CD4-positive, alpha-beta T cell treated with Interleukin-15 for 4 hours (primary cell): ENCODE measurements at places on chromosomes 2 and 18.

- DNase-seq, result no peak
Measured at GRCh38 chr18:47936952-47937351, 6.5 kb upstream of the SMAD2 start.

DNA sequence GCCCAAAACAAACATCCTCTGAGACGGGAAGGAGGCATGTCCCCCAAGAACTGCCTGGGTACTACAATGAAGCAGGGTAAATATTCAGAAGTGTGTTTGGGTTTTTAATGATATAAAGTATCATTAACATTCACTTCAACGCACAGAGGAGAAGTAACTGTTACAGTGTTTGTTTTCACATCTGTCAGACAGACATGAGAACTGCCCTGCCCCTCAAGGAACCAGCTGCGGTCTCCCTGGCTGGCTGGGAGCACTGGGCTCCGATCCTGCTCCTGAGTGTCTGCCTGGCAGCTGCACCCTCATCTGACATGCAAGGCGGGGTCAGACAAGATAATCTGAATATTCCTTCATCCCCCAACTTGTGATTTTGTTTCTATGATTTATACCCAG is 75.6 kb downstream of the MBP start:
- DNase-seq, result no peak

DNA sequence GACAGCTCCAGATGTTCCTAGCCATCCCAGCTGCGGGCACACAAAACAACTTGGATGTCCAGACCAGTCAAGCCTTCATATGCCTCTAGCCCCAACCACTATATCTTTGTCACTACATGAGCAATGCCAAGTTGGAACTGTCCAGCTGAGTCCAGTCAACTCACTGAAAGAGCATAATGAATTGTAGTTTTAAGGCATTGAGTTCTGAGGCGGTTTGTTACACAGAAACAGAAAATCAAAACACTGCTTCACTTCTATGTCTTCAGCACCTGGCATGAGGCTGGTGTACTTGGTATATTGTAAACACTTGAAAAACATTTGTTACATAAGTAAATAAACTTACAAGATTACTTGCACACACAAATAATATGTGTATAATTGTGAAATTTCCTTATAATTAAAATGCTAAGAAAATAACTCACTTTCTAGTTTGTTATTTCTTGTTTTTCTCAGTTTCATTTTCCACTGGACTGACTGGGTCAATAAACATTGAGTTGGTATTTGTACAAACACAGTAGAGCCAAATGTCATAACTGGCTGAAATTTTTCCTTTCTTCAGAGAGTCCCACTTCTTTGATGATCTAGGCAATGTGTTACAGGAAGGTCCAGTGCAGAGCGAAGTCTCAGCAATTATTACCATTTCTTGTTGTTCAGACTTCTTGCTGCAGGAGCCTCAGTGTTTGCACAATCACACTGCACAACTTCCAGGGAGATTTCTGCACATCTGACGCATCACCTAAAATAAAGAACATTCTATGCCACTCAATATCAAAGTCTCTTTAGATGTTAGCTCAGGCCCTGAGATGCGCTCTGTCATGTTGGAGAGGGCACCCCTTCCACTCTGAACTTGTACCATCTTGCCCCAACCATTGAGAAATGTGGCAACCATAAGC is 38.2 kb upstream of the DPP4 start:
- DNase-seq, result no peak

- no peak for DNase-seq
Measured at GRCh38 chr2:182228073-182228473, 198.8 kb downstream of the PDE1A start.

- DNase-seq, result no peak
Measured at GRCh38 chr2:134716721-134717243, 2.0 kb downstream of the TMEM163 start.

DNA sequence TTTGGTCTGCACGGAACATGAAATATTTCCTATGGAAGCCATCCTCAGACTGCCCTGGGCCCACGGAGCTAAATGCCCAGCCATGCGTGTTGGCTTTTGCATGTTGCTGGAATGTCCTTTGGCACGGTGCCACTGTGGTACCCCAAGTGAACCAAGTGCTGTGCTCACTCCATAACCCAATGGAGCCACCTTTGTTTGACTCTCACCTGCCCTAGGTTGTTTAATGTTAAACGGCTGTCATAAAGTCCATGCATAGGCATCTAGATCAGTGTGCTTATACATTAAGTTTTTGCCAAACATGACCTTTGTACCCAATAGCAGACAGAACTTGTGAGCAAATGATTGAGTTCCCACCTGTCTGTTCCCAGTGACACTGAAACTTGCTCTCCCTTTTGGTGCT is 59.9 kb upstream of the TMEM87B start:
- no peak for DNase-seq
